NCI-H82 (cell line): ENCODE measurements at places on chromosomes 2 and 18.
A peak's percentile ranks its signal among the peaks of the same experiment; 100 is the strongest.

- peak; percentile 23 for DNase-seq
Measured at GRCh38 chr2:68911246-68911645, 40.0 kb upstream of the BMP10 start.

DNA sequence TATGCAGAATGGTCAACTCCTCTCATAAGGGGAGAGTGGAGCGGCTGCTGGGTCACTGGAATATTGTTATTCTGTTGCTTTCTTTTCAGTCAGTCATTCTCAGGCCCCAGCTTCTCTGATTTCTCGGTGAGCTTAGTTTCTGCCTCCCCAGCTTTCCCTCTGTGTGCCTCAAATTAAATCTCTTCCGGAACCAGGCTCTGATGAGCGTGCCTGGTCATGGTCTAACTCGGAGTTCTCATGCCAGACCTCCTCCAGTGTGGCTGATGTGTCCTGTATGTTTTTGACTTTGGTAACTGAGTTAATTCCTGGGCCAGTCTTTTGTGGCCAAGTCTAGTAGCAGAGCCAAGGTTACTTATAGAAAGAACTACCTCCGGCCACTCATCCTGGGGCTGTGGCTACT is 4.9 kb upstream of the STK11IP start:
- DNase-seq = no peak

DNA sequence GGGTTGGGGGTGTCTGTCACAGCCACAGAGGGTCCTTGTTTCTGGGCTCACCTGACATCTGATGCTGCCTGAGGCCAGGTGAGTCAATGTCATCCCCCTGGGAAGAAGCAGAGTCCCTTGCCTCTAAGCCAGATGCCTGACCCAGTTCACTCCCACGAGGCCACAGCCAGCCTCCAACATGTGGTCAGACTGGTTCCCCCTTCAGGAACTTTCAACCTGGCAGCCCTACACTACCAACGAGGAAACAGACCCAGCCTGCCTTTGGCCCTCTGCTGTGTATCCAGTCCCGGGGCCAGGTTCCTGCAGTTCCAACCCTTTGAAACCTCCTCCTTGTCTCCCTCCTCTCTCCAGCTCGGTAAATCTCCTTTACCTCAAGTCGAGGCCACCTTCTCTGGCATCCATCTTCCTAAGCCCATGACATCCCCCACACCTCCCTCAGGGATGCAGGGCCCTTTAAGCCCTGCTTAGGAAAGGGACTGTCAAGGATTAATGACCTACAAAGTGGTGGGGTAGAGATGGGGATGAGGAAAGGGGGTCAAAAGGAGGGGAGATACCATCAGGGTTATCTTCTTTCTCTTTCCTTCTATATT is 49.2 kb upstream of the SMAD2 start:
- peak; percentile 97 for DNase-seq

GRCh38 chr2:3602553-3603339 is 7.8 kb downstream of the COLEC11 start:
- no peak for DNase-seq

DNA sequence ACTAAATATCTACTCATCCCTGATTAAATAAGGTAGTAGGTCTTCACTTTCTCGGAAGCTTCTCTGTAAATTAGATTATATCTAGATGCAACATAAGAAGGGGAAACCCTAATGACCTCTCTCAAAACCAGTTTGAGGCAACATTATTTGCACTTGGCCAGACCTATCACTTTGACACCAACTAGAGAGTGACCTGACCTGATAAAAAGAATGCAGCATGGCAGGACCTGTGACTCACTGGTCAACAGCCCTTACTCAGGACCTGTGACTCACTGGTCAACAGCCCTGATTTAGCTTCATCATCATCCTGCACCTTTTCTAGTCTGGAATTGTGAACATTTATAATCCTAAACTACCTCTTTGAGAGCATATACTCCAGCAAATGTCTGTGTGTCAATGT is 1957.7 kb upstream of the CELF4 start:
- DNase-seq = no peak

DNA sequence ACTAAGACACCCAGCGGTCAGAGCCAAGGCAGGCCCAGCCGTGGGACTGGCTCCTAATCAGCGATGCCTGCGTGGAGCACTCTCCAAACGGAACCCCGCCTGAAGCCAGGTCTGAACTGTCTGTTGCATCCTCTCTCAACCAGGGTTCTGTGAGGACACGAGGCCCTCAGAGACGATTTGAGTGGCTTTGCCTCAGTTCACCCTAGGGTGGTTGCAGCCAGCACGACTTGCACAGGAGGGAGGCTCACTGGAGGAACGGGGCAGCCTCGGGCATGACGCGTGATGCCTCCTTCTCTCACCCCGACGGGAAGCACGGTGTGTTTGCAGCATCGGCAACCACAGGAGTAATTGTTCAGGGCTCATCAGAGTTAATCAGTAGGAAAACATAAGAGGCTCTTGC is 336.4 kb downstream of the EIPR1 start:
- no peak for DNase-seq

DNA sequence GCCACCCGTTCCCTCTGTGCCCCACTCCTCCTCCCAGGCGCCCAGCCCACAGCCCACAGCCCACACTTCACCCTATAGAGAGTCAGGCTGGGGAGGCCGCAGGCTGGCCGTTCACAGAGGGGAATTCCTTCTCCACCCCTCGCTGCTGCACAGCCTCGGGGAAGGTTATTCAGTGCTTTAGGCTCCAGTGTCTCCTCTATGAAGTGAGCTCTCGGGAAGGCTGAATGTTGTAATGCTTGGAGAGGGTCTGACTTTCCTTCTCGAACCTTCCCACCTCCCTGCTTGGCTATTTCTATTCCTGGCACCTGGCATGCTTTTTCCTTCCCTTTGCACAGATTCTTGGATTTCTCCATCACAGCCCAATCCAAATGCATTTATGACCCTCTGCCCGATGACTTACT is 62.5 kb upstream of the SMAD7 start:
- no peak for DNase-seq

DNA sequence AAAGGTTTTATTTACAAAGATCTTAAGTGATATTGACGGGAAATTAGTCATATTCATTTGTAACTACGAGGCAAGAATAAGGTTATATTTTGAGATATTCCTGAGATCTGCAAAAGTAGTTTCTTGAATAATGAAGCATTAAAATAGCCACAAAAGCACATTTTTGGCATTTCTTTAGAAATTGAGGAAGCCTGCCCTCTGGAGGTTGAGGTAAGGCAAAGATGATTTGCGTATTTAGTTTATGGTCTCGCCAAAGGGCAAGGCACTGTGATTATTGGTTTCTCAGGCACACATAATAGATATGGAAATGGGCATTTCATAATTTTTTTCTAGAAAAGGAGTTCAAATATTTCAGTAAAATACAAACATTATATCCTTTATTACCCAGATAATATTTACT is 143.7 kb upstream of the RPRM start:
- no peak for DNase-seq

DNA sequence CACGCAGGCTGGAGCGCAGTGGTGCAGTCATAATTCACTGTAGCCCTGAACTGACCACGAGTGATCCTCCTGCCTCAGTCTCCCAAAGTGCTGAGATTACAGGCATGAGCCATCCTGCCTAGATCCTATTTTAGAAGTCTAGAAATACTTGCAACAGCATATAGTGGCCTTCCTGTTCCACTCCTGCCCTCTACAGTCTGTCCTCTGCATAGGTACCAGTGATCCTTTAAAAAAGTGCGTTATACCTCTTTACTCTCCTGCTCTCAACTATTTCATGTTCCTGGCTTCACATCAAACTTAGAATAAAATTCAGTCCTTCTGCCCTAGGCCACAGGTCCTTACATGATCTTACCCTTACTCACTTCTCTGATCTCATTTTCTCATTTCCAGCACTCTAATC is 6.0 kb downstream of the COMMD1 start:
- DNase-seq = peak; percentile 36

DNA sequence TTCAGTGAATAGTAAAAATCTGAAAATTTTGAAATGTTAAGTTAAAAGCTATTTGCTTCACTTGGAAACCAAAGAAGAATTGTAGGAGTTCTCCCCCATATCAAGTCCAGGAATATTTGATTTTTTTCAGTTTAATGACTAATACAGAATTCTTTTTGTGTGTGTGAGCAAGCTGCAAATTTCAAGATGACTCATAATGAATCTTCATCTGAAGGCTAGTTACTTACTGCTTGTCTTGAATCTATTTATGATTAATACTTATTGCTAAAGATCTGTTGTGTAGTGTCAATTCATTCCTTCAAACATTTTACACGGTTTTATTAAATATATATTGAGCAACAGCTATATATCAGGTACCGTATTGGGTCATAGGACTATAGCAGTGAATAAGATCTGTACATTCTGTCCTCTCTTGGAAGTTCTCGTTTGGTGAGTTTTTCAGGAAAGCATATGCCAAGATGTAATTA is 47.8 kb upstream of the CAVIN2 start:
- DNase-seq = no peak

- no peak for DNase-seq
Measured at GRCh38 chr2:81513328-81513727, 1208.8 kb upstream of the LRRTM1 start.

- no peak for DNase-seq
Measured at GRCh38 chr2:57809230-57809629, 237.4 kb upstream of the VRK2 start.

DNA sequence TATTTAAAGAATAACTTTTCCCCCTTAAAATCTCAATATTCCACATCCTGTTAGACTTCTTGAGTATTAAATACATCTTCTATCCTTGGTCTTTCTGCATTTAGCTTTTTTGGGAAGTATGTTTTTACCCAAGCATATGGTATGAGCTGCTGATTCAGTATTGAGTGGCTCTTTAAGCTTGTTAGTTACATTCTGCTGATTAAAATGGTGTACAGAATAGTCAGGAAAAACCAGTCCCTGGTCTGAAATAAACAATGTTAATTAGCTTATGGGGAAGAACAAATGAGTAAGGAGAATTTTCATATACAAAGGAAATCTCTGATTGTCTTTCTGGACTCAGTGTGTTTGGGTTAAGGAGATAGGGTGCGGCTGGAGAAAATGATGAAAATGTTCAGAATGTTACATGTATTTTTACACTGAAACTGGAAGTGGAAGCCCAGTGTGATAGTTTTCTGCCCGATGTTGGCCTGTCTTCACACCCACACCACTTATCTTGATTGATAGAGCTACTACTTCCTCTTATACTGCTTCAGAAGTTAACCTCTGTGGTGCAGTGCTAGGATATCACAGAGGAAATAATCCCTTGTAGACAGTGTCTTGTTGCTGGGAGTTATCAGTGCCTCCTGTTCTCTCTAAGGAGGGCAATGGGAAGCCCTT is 84.0 kb downstream of the MSH2 start:
- peak; percentile 98 for DNase-seq
